ENCODE measurements at places on chromosomes 11 and 22.

DNA sequence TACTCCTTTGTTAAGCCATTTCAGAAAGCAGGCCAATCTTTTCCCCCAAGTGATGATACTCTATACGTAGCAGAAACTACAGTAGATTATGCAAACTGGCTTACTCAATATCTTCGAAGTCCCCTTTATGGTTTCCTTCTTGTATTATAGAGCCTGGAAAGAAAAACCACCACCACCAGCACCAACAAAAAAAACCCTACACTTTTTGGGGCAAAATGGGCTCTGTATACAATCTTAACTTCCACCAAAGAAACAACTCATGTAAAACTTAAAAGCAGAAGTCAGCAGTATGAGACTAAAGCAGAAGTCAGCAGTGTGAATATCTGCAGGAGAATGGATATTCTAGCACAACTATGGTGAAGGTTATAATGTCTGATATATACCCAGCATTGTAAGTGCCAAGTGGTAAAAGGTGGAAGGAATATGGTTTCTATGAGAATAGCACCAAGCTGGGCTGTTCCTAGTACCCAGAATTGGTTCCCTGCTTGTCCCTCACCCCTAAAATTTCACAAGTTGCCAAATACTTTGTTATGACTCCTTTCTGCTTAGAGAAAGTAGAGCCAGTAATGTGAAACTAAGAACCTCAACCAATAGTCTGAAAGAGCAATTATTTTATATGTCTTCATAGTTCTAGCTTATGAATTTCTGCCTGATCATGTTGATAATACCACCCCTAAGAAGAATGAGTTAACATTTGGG lies 252.1 kb downstream of the SBF2 start:
- no peak for DNase-seq

DNA sequence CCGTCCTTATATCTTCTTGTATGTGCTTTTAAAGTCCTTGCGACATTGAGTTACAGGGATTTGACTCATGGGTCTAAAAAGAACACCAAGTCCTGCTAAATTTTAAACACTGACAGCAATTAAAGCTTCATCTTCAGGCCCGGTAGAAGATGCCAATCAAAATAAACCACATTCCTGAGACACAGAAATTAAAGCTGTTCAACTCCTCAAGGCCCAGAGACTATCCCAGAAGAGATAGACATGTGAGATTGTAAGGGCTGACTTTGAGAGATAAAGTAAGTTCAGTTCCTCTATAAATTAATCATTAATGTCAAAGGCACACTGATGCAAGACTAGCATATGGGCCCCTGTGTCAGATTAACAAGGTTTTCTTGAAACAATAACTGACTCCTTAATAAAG lies 49.8 kb downstream of the OSBPL5 start:
- DNase-seq, result no peak

- peak; percentile 9 for DNase-seq
These were observed 3.2 kb downstream of the SEZ6L start for GRCh38 chr22:26172389-26172990.

DNA sequence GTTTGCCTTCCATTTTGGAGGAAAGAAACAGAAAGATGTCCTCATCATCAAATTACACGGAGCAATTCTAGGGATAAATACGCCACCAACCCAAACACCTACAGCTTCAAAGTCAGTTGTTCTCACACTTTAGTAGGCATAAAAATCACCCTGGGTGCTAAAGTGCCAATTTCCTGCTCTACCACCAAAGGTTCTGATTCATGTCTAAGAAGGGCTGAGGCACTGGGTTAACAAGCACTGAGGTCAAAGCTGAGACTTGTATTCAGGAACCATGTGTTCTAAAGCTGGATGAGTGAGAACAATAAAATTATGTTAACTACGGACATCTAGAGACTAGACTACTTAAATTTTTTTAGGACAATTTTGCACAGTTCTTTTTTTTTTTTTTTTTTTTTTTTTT lies 127.6 kb downstream of the MPPED2 start:
- no peak for DNase-seq

GRCh38 chr22:39490135-39490798 lies 11.8 kb upstream of the MIEF1 start:
- peak; percentile 95 for DNase-seq

GRCh38 chr22:17348464-17349103 lies 20.7 kb upstream of the CECR2 start:
- DNase-seq, result no peak

- no peak for DNase-seq
These were observed 1.1 kb downstream of the FXYD2 start for GRCh38 chr11:117823294-117823945.

DNA sequence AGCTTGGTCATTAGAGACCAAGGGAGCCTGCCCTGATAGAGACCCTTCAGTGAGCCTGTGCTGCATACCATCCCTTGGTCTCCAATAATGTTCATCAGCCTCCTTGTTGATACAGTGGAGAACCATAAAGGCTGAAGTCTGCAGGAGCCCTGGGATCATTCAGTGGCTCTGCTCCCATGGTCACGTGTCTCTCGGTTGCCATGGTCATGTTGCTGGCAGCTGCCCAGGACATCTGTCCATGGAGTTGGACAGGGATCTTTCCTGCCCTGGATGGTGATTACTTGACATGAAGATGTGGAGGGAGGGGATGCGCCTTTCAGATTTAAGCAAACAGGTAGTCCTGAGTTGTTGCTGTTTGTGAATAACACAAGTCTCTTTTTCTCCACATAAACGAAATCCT lies 38.2 kb downstream of the CYB5R2 start:
- no peak for DNase-seq

DNA sequence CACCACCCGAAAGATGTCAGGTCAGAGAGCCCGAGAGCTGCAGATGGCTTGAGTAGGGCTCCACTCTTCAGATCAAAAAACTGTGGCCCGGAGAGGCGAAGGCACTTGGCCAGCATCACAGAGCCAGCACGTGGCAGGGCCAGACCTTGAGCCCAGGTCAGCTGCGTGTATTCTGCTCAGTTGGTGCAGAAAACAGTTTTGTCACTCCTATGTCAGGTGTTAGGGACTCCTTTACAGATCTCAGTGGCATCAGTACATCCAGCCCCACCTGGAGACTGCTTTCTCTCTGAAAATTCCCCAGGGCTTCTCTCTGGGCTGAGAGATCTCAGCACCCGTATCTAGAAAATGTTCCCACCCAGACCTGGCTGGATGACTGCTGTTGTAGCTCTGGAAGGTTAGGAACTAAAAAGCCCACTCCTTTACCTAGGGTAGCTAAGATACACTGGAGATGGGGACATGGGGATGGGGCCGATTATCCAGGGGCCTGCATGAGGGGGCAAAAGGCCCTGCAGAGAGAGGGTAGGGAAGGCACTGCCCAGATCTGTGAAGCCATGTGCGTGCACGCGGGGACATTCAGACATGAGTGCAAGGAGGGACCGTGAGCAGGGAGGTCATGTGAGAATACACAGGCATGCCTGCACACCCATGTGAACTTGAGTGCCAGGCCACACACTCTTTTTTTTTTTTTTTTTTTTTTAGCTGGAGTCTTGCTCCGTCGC lies 3.4 kb downstream of the APOA1 start:
- DNase-seq, result no peak

DNA sequence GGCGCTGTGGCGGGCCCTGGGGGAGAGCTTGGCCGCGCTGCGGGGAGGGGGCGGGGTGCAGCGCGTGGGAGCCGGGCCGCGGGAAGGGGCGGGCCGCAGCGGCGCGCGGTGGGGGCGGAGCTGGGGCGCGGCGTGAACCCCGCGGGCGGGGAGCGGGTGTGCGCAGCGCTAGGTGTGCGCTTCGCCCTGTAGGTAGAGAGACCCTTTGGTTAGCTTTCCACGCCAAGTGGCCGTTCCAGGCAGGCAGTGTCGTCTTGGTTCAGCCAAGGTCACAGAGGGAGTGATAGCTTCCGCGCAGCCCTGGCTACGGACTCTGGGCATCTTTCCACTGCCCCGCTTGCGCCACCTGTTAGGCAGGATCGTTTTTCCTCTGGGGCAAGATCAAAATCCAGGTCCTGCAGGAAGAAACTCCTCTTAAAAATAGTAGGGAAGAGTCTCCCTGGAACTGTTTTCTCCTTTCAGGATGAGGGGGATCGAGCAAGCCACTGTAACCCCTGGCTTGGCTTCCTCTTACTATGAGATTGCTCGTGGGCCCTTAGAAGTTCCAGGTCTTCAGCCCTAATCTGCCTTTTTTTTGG lies 434 bp downstream of the BANF1 start:
- DNase-seq, result no peak

DNA sequence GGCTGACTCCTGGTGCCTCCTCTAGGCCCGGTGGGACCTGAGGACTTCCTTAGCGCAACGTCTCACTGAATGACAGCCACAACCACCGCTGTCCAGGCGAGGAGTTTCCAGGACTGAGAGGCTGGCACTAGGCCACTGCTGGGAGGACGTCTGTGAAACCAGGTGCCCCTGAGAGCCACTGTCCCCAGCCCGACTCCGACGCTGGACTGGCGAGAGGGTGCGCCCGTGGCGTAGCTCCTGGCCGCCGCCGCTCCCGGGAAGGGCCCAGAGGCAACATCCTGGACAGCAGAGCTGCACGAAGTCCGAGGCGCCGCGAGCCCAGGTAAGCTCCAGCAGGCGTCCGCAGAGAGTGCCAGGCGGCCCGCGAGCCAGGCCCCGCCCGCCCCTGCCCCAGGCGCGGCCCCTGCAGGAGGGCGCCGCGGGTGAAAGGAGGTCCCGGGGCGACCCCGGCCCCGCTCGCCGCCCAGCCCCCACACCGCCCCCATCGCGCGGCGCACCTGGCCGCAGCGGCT lies 525 bp downstream of the DGCR2 start:
- no peak for DNase-seq

GRCh38 chr11:33389635-33390034 lies 132.5 kb downstream of the HIPK3 start:
- DNase-seq, result no peak

DNA sequence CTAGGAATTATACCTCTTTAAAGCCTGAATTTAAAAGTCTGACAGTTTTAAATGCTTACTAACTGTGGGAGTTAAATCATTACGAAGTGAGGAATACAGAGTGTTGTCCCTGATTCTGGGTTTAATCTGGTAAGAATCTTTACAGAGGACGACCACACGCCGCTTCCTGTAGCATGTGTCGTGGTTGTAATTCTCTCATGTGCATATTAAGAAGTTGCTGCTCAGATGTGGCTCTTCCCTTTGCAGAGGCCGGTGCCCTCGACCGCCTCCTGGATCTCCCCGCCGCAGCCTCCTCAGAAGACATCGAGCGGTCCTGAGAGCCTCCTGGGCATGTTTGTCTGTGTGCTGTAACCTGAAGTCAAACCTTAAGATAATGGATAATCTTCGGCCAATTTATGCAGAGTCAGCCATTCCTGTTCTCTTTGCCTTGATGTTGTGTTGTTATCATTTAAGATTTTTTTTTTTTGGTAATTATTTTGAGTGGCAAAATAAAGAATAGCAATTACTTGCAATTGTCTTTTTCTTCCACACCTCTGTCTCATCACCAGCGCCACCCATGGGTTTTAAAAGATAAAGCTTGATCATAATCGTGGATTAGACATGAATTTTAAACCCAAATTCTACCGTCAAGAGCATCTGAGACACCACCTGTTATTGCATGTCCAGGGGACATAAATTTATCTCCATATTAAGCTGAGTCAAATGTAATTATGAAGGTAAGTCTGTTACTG lies 6.5 kb downstream of the GAL start:
- DNase-seq, result no peak

GRCh38 chr22:37551981-37552380 lies 8.3 kb upstream of the CDC42EP1 start:
- DNase-seq, result no peak

- DNase-seq, result no peak
These were observed 75.0 kb upstream of the OR4B1 start for GRCh38 chr11:48141475-48142122.

GRCh38 chr11:60100516-60100915 lies 12.1 kb downstream of the MS4A2 start:
- no peak for DNase-seq

GRCh38 chr11:22106566-22106965 lies 86.3 kb upstream of the ANO5 start:
- DNase-seq, result no peak

GRCh38 chr11:128342511-128343134 lies 244.7 kb downstream of the ETS1 start:
- no peak for DNase-seq

DNA sequence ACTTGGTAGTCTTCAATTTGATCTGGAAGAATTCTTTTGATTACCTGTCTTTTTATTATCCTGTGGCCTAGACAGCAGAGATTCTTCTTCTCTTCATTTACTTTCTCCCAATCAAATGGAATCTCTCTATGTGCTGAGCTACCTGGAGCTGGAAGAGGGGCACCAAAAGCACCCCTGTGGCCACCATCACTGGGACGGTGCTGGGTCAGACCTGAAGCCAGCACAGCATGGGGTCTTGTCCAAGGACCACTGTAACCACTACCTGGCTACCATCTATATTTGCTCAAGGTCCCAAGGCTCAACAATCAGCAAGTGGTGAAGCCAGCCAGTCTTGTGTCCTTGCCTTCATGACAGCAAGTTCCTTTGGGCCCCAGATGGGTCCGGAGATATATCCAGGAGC lies 186.6 kb downstream of the JRKL start:
- DNase-seq, result no peak

DNA sequence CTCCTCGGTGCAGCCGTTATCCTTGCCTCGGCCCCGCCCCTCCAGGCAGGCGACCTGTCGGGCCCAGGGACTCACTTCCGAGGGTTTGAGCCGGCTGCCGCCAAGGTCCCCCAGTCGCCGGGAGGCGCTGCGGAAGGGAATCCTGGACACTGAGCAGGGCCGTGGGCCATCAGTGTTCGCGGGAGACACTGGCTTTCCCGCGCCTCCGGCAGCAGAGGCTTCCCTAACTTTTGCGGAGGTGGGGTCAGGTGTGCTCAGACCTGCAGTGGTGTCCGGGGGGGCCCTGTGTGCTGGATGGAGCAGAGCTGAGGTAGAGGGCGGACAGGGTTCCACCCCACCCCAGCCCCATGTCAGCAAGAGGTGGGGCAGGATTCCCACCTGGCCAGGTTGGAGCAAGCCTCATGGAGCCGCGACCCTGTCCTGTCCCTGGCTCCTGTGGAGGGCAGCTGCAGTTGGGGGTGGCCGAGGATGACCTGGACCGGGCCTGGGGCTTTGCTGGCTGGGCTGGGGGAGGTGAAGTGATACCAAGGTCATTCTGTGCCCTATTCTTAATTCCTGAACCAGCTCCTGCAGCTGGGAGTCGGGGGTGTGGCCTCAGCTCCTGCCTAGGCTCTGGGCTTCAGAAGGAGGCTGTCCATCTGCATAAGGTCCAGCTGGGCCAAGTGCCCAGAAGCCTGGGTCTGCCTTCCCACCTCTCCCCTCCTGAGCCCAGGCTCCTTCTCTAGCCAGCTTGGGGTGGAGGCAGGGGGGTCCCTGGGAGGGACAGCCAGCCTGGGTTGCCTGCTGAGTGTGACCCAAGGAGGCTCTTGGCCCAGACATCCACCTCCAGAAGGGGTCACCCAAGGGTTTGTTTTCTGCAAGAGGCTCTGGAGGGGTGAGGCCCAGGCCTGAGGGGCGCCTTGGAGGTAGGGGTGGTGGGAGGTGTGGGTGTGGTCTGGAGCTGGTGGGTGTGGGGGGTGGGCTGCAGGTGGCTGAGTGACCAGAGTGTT lies 8.4 kb downstream of the TSPAN4 start:
- no peak for DNase-seq

DNA sequence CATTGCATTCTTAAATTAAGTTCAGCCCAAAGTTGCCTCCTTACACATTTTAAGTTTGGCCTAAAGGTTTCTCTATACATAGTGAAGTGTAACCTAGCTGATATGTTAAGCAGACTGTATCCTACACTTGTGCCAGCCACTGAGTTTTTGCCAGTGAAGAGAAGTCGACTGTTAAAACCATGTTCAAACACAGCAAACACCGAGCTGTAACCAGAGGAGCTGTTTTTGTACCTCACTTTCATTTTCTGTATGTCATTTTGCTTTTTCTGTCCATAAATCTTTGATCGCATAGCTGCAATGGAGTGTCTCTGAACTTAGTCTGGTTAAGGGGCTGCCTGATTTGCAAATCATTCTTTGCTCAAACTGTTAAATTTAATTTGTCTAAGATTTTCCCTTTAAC lies 403.7 kb downstream of the LUZP2 start:
- no peak for DNase-seq

Data from NCI-H1694 treated with DMSO at 0.1 percent for 48 hours (cell line).